AG04450 (cell line): ENCODE measurements at places on chromosomes 6 and 20.

DNA sequence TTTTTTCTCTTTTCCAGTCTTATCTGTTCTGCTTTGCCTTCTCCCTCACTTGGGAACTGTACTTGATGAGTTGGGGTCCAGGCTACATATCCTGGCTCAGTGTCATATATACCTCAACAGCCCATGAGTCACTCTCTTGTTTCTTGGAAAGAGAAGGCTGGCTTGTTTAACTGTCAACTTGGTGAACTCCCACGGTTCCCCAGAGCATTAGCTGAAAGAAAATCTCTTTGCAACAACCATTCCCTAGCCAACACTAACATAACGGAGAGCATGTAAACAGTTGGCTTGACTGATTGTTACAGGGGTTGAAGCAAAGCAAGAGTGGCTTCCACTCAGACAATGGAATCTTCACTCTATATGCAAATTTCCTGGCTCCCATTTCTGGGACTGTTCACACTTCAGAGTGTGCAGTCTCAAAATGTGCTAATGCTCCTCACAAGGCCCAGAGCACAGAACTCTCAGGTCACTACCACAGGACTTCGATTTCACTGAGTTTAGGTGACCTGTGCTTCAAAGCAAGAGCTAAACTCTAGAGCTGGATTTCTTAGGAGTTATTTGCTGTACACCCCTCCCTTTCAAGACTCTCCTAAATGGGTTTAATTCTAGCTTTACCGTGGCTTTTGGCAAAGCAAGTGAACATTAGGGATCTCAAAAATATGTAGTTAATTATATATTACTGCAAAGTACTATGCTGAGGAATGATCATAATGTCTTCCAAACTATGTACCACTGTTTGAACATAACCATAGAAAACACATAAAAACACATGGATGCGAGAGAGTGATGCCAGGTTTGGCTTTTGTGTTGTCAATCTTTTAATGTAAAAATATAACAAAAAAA, 609.8 kb downstream of the RFPL4B start:
- DNase-seq = peak; percentile 82

GRCh38 chr6:164230259-164230658, 815.7 kb downstream of the QKI start:
- no peak for DNase-seq

- DNase-seq = no peak
These were observed 50.8 kb downstream of the PREX1 start for GRCh38 chr20:48777005-48777404.

DNA sequence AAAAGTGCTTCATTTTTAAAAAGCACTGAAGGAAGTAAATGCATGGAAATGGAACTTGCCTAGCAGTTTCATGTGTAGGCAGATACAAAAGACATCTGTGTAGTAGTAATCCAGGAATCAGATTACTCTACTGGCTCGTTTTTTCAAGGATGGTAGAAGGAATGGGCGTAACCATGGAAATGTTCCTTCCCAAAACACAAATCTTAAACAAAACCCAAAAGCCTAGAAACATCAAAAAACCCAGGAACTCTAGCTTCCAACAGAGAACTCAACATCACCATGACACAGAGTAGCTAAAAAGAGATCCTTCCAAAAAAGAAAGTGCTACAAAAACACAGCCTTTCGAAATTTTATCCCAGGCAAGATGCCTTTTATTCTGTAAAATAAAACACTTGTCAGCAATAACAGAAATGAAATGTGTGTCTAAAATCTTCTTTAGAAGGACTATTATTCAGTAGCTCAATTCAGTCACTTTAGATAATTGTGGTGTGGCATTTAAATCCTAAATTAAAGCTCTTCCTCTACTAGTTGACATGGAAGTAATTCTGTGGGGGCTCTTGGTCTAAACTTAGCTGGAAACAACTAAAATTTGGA, 81.7 kb downstream of the FAM217A start:
- peak; percentile 39 for DNase-seq

DNA sequence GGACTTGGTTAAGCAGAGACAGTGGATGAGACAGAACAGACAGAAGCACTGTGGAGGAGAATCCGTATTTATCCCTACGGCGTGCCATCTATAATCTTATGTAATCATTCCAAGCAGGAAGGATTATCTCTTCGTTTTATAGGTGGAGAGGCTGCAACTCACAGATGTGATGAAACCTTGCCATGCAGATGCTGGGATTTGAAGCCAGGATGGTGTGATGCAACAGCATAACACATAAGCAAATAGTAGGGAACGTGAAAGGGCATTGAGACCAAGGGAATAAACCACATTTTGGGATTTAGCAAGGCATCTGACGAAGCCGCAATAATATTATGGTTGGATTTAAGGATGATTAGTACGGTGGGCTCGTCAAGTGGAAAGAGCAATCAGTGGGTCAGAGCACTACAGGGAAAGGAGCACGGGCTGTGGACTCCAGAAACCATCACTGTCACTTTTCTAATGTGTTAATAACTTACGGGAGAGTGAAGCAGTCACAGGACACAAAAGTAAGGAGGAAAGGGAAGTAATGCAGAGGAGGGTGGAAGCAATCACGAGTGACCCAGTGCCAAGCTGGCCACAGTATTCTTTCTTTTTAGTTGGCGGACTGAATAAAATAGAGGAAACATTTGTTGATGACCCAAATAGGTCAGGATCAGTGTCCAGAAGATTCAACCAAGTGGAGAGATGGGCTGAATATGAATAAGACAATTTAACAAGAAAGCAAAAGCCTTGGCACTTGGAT, 119.6 kb upstream of the EDN1 start:
- DNase-seq = no peak

GRCh38 chr6:143348531-143348930, 102.0 kb downstream of the ADAT2 start:
- DNase-seq = no peak

- peak; percentile 24 for DNase-seq
These were observed 76.7 kb downstream of the CEP162 start for GRCh38 chr6:84150705-84151104.

GRCh38 chr6:158501360-158502262, 58.3 kb upstream of the TMEM181 start:
- no peak for DNase-seq

DNA sequence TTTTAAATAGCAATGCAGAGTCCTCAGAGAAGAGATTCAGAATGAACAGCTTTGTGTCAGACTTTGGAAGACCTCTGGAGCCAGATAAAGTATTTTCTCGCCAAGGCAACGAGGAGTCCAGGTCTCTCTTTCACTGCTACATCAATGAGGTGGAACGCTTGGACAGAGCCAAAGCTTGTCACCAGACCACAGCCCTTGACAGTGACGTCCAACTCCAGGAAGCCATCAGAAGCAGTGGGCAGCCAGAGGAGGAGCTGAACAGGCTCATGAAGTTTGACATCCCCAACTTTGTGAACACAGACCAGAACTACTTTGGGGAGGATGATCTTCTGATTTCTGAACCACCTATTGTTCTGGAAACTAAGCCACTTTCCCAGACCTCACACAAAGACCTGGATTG, 55.5 kb downstream of the MRAP2 start:
- no peak for DNase-seq

DNA sequence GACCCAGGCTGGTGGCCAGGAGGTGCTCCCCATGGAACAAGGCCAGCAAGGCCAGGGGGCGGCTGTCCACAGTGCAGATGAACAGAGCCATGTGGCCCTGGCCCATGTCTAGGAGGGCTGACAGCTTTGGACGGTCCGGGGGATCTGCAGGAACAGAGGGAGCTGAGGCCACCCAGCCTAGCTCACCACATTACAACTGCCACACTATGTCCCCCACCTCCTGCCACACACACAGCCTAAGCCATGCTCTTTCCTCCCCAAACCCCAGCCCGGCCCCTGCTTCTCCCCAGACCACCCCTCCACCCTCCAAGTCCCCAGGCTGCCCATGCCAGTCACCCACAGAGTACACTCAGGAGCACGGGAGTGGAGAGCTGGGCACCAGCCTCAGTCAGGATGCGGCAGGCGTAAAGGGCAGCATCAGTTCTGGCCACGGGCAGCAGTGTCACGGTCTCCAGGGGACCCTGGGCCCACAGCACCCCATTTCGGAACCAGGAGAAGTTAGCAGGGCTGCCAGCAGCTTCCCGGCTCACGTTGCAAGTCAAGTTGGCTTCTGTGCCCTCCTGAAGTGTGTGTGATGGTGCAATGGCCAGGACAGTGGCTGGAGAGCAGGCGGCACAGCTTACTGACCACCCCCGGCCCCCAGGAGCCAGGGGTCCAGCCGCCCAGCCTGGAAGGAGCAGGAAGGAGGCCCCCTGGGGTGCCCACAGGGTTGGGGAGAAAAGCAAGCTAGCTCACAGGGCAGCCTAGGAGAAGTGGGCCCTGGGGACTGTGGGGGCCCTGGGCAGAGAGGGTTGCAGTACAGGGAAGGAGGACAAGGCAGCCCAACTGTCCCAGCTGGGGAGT, 15.2 kb upstream of the ADAM33 start:
- DNase-seq = no peak

- no peak for DNase-seq
These were observed 43.6 kb downstream of the NTSR1 start for GRCh38 chr20:62752181-62752670.
